A172 (cell line): ENCODE measurements at places on chromosomes 2 and 18. TPM values are rescaled to one million over a fixed set of nuclear protein-coding genes. Genes with fewer than 3 reads are reported as not detected.
A peak's percentile ranks its signal among the peaks of the same experiment; 100 is the strongest.

- no peak for DNase-seq
Measured at GRCh38 chr2:28251337-28251736, 141.3 kb upstream of the FOSL2 start.

DNA sequence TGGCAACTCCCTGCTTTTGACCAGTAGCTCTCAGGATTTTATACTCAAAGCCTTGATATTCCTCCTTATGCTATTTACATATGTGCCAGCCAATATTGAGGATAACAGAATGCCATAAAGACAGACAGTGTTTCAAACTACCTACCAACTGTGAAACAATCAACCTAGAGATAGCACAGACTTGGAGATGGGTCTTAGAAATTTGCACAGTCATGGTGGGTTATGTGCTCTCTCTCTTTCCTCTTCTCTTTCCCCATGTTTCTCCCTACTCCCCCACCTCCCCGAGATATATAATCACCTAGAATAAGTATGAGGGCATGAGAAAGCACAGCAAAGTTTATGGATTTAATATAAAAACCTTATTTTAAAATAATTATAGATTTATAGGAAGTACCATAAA is 24.2 kb upstream of the SUCLG1 start:
- no peak for DNase-seq

GRCh38 chr2:39642051-39642718 is 23.5 kb upstream of the TMEM178A start:
- DNase-seq = peak; percentile 94

- no peak for DNase-seq
Measured at GRCh38 chr2:167103028-167103756, 214.9 kb downstream of the XIRP2 start.

DNA sequence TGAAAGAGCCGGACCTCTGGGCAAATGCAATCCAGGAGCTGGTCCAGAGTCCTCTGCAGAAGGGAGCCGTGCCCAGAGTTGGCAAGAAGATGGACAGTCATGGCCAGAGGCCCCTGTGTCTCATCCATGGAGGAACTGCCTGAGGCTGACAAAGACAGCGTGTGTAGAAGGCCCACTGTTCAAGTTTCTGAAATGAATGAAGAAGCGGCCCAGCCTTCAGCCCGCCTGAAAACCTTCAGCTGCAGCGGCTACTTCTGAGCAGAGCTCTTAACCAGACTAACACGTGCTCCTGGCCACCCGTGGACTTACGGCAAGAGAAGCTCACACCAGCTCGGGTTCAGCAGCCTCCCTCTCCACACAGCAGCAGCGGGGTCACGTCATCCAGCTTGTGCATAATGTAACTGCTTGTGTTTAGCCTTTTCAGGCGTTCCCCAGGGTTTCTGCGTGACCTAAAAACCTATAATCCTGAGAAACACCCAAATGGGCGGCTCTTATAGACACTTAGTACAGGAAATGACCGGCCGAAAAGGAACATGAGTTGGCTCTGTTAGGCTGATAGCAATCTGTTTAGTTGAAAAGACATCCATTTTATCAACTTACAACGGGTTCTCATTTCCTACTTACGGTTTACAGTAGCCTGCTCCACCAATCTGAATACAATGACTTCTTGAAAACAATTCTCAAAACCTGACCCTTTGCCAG is at the start of gene FAM124B:
Gene FAM124B, minus strand, starts transcription at position 467 of the 702 bp plus-strand sequence. Its CDS starts 339 bp downstream, at position 128.
- peak; percentile 6 for DNase-seq

DNA sequence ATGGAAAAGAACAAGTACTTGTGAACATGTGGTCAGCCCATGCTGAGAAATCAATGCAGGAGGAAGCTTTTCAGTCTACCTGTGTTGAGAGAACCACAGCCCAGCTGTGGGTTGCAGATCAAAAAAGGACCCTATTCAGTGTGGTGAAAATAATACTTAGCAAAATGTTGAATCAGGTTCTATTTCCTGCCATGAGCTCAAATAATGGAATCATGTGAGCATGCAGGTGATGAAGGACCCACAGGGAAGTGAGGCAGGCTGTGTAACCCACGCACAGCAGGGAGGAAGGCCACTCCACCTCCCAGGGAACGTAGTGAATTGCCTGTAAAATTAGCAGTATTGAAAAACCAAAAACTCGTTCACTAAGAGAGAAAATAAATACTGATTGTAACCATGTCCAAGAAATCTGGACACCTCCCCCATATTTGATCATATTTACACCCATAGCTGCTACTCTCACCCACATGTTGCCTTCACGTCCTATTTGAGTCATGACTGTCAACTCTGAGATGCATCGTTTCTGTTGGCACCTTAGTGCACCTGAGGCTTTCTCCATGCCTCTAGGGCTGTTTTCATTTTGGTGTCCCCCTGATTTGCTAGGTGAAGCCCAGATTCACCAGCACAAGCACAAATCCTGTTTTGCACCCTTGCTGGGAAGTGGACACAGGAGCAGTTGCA is 20.5 kb upstream of the BCL2L11 start:
- DNase-seq = no peak

DNA sequence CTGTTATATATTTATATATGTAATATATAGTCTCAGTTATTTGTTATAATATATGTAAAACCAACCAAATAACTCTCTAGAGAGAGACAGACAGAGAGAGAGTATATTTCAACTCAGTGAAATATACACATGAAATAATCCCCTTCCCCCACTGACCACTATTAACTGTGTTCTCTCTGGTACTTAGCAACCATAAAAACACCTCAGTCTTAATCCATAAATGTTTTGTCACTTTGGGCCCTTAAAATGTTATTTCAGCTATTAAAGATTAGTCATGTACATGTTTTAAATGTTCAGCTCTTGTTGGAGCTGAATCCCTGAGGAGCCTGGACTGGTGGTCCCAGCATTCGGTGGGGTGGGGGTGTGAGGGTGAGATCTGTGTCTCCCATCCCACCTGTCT is 122.2 kb upstream of the MAP3K20 start:
- DNase-seq = no peak

DNA sequence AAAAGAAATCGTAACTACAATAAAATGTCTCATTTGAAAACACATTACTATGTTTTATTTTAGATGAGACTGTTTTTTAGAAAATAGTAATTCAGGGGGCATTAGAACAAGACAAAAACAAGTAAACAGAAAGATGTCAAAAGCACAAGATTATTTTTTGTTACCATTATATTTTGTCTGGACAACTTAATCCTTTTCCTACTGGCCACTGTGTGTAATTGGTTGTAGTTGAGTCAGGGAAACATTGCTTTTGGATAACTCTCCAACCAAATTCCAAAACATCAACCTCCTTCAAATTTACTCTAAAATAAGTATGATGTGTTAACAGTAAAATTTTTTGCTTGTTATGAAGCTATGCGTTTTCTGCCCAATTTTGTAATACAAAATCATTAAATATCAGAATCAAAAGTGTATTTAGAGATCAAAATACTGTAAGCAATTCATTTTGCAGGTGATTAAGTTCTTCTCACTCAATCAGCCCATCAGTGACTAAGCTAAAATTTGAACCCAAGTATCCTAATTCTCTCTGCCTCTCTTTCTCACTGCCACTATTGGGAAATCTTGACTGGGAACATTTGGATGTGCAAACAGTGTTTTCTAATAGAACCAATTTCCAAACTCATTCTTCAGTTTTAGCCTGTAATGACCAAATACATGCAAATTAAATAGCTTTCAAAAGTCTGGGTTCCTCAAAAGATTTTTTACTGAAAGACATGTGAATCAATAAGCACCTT is 11.4 kb upstream of the MEIS1 start:
- DNase-seq = no peak

DNA sequence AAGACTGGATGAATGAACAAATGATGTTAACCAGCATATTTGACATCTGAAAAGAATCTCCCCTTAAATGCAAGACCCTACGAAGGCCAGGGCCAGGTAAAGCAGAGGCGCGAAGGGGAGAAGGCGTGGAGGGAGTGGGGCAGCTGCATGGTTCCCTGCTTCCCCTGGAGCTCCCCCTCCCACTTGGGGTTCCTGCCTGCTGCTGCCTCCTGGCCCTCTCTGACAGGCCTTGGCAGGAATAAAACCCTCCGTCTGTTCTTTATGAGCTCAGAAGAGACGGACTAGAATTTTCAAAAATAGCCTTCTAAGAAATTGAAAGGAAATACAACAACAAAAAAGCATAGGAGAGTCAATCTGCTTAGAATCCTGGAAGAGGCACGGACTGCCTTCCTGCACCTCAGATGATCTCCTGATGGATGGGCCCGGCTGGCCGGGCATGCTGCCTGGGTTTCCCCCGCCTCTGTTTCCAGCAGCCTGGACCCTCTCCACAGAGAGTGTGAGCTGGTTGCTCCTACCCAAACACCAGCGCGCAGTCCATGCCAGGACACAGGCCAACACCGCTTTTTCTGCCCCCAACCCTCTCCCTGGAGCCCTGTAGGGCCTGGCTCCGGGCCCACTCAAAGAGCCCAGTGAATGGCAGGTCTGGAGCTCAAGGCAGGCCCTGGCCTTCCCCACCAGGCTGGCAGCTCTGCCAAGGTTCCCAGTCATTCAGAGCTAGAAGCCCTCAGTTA is 23.9 kb downstream of the CFAP65 start:
- no peak for DNase-seq

DNA sequence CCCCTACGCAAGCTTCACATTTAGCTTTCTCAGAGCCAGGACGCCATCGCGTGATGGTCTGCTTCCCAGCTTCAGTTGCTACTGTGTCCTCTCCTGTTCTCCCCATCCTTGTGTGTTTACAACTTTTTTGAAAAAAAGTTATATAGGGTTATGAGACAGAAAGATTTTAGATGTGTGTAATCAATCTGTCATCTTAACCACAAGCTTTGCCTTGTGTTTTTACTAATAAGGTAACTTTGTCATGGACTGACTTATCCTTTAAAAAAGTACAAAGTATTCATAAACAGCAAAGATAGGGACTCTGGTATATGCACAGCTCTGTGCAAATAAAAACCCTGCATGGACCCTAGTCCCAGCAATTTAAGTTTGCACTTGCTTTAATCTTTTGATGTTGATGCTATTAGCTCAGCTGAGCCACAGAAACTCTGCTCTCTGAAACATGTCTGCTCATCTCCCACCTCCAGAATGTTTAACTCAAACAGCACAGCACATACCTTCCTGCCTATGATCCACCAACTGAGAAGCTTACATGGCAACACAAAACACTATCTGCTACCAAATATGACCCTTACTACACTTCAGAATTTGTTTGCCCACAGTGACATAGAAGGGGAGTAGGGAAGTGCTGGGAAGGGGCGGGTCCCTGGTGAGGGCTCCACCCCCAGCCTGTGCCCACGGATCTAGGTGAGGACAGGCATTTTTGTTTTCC is 42.7 kb downstream of the SAP130 start:
- no peak for DNase-seq

- DNase-seq = no peak
Measured at GRCh38 chr2:204899983-204900382, 354.7 kb downstream of the PARD3B start.

DNA sequence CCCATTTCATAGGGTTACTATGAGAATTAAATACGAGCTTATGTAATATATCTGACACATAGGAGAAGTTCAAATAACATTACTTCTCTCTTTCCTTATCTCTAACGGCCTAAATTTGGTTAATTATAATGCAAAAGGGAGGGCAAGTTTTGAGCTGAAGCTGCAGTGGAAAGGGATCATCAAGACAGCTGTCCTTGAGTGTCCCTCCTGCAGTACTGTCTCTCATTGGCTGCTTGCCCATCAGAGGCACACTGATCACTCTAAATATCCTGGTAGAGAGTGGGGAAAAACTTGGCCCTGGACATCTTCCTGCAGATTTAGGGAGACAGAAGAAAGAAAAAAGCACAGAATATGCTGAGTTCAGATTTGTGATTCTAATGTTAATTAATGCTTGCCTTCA is 186.0 kb downstream of the CAMKMT start:
- no peak for DNase-seq

The SPDYA gene
- 0.10 TPM in 1 of 2 replicates, not detected in the other for total RNA-seq

The EPB41L5 gene
- total RNA-seq = 11.1 and 14.8 TPM in 2 replicates

The ALS2 gene
- 30.6 and 39.2 TPM in 2 replicates for total RNA-seq

The LRATD1 gene
- total RNA-seq = not detected in 2 replicates

The MTCL1 gene
- total RNA-seq = 33.6 and 39.6 TPM in 2 replicates
